Smooth muscle cell of bladder (primary cell): ENCODE measurements at places on chromosomes 2 and 18. TPM values are rescaled to one million over a fixed set of nuclear protein-coding genes. Genes with fewer than 3 reads are reported as not detected.

Gene CNDP1
- not detected in 2 replicates for total RNA-seq

Gene TWIST2
- total RNA-seq: 45.2 and 60.6 TPM in 2 replicates

Gene RNF138
- total RNA-seq: 14.1 and 14.4 TPM in 2 replicates

Gene TMEM127
- total RNA-seq: 11.8 and 17.8 TPM in 2 replicates

Gene HOXD12
- total RNA-seq: not detected in 2 replicates

Gene C1QL2
- total RNA-seq: not detected in 2 replicates

Gene SLC23A3
- 0.57 and 2.4 TPM in 2 replicates for total RNA-seq

Gene C2orf80
- not detected in 2 replicates for total RNA-seq

Gene SERPINB3
- 0.28 TPM in 1 of 2 replicates, not detected in the other for total RNA-seq

Gene ANO7
- total RNA-seq: 0.43 and 0.83 TPM in 2 replicates

Gene LBH
- 219 and 337 TPM in 2 replicates for total RNA-seq

Gene SPATA3
- not detected in 2 replicates for total RNA-seq

Gene ESPNL
- total RNA-seq: 2.3 and 2.4 TPM in 2 replicates

Gene KCNK3
- total RNA-seq: 0.18 and 0.28 TPM in 2 replicates

Gene CD8B2
- total RNA-seq: not detected in 2 replicates

Gene COX5B
- total RNA-seq: 469 and 573 TPM in 2 replicates

Gene TBR1
- total RNA-seq: under 0.01 TPM in 1 of 2 replicates, not detected in the other

Gene EFEMP1
- total RNA-seq: 624 and 1,445 TPM in 2 replicates

Gene SMYD1
- not detected in 2 replicates for total RNA-seq

Gene RAB11FIP5
- total RNA-seq: 17.6 and 27.8 TPM in 2 replicates

Gene GAD1
- total RNA-seq: 0.09 and 0.28 TPM in 2 replicates

Gene MOGAT1
- not detected in 2 replicates for total RNA-seq

Gene GALR1
- not detected in 2 replicates for total RNA-seq

Gene SH3BP4
- 25.4 and 28.0 TPM in 2 replicates for total RNA-seq

Gene ARHGEF4
- total RNA-seq: 4.8 and 6.4 TPM in 2 replicates

Gene HRH4
- total RNA-seq: under 0.01 and 0.18 TPM in 2 replicates

Gene SLC4A3
- 2.0 and 2.1 TPM in 2 replicates for total RNA-seq

Gene CREG2
- 0.14 and 0.65 TPM in 2 replicates for total RNA-seq

Gene CRYGD
- not detected in 2 replicates for total RNA-seq

Gene LINC00305
- not detected in 2 replicates for total RNA-seq
